Neuronal stem cell (in vitro differentiated cells): ENCODE measurements at places on chromosomes 12 and 14.

- no peak for DNase-seq
Measured at GRCh38 chr12:4934407-4935035, 24.8 kb downstream of the KCNA1 start.

- no peak for DNase-seq
Measured at GRCh38 chr14:51963286-51963685, 26.1 kb upstream of the RTRAF start.

GRCh38 chr14:65938738-65939137 is 526.2 kb downstream of the FUT8 start:
- DNase-seq, result no peak

DNA sequence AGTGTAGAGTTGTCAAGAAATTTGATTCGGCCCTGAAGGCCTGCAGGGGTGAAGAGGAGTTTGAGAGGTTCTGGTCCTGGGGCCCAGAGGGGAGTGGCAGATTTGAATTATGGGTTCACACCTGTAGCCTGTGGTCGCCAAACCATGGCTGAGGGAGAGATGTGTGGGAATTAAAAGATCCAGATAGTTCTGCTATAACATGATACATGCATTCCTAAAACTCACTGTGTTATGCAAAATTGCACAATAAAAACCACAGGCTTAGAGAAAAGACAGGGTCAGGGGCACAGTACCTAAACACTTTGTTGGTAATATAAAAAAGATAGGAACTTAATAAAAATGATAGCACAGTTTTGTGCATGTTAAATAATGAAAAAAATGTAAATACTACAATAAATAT is 106.2 kb downstream of the TMEM30B start:
- no peak for DNase-seq

- no peak for DNase-seq
Measured at GRCh38 chr12:69648476-69648875, 37.8 kb upstream of the LRRC10 start.

- DNase-seq, result no peak
Measured at GRCh38 chr12:122668268-122668667, 34.9 kb downstream of the HCAR2 start.

GRCh38 chr12:5720381-5721005 is 224.6 kb downstream of the ANO2 start:
- no peak for DNase-seq
